ENCODE measurements at places on chromosomes 12 and 14.

DNA sequence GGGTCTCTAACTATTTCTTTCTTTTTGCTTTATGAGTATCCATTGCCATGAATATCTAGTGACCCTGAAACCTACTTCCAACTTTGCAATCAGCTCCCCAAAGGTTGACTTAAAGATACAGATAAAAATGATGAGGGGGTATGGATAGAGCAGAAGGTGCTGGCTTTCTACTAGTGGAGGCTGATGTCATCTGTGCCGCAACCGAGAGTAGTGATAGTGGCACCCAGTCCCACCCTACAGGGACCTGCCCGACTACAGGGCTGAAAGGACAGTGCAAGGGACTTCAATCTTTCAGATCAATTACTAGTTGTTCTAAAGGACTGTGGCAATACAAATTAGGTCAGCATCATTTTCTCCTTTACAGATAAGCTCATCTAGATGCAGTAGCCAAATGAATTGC, 806.0 kb downstream of the VRK1 start:
- no peak for DNase-seq

GRCh38 chr12:104351057-104351983, 47.8 kb downstream of the EID3 start:
- DNase-seq: no peak

DNA sequence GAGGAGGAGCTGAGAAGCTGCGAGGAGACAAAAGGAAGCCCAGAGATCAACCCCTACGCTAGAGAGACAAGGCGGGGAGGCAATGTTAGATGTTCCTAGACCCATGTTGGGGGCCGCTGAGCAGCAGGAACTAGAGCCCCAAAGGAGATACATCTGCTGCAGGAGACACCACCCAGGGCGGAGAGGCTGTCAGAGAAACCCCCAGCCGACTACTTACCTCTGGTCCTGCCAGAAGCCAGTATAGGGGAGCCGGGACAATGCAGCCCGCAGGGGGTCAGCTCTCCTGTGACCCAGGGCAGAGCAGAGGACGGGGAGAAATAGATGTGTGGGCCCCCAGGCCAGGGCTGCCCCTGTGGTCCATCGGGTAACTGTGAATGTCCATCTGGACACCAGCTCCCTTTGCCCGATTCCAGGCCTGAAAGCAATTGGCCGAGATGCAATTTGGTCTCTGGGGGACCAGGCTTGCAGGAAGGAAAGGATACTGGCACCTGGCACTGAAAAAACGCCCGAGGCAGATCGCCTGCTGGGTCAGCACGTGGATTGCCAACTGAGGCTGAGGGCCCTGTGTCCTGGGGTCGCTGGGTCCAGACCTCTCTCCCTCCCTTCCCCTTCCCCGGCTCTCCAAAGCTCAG, 34.9 kb downstream of the SYNE3 start:
- no peak for DNase-seq

DNA sequence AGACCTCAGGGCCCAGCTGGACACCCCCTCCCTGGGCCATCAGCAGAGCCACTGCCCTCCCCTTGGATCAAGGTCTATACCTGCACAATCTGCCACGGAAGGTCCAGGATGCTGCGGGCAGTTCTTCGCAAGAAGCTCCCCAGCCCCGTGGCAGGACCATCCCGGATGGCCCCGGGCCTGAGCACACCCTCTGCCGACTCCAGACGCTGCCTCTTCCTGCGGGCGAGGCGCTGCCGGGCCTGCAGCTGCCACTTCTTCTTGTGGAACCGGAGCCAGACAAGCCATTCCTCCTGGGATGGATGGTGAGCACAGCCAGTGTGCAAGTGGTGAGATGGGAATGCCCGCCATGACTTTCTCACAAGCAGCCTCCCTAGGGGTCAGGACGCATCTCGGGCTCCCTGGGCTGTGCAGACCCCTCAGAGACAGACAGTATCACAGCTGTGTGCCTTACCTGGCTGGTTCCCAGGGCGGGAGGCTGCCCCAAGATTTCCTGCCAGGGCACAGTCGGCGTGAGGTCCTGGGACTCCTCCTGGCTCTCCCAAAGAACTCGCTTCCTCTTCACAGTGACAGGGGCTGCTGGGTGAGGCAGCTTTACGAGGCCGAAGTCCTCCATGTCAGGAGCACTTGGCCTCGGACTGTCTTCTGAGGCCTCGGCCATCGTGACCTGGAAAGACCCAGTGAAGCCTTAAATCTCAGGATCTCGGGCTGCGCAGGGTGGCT, 30.8 kb downstream of the P2RX2 start:
- no peak for DNase-seq

DNA sequence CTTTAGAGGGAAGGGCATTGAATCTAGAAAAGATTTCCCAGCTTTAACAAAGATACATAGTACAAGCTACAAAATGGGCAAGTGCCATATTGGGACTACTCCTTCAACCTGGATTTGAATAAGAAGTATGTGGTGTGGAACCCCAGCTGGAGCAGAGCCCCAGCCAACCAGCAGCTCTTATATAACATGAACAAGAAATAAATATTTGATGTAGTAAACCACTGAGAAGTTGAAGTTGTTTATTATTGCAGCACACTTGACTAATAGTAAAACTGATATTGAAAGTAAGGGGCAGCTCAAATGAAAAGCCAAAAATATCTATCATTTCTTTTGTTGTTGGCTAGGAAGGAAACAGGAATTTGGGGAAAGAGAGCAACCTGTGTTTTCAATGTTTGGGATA, 701.8 kb downstream of the TMTC2 start:
- DNase-seq: no peak

DNA sequence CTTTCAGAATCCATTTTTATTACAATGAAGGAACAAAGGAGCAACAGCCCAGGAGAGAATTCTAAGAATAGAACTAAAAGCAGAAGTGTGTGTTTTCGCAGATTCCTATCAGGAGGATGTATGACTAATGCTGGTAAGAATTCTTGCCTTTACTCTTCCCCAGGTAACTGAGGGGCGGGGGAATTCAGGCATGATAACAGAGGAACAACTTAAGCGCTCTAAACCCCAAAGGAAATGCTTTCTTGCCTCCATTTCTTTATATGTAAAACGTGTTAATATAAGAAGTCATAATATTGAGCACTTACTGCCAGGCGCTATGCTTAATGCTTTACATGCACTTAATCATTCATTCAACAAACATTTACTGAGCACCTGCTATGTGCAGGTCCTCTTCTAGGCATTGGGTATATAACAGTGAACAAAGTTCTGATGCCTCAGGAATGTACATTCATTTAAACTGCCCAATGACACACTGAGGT, 4.5 kb downstream of the HCAR1 start:
- no peak for DNase-seq

DNA sequence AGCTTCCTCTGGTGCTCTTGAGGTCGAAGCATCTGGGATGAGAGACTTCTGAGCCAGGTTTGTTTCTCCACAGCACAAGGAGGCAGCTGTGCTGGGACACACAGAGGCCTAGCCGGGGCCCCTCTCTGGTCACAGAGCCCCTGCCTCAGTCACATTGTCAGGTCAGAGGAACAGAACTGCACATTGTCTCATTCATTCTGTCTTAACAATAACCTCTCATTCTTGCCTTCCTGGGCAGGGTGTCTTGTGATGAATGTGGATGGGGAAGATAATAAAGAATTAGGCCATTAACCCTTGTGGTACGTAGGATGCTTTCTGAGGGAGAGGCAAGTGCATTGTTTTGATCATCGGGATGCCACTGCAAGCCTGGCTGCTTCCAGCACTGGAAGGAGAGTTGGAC, 29.8 kb downstream of the FNTB start:
- DNase-seq: no peak

GRCh38 chr14:95759941-95760340, 46.0 kb upstream of the TCL1A start:
- peak; percentile 13 for DNase-seq

- peak; percentile 68 for DNase-seq
These were observed 982.9 kb upstream of the TMEM132C start for GRCh38 chr12:127284021-127284420.

- no peak for DNase-seq
These were observed 18.8 kb downstream of the ACVRL1 start for GRCh38 chr12:51926064-51926632.

DNA sequence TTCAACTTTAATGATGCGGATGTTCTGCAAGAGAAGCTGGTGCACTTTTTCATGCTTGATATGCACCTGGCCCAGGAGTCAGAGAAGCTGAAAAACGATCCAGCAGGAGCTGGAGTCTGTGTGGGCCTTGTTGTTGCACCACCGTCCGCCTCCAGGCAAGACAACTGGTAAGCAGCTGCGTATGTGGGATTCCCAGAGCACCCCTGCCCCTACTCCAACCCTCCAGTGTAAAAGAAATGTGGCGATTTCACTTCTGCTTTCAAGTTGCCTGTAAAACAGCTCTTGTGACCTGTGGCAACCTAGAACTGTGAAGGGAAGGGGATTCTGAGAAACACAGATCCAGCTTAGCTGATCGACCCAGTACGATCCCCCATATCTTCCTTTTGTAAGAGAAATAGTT, 154.1 kb upstream of the PELI2 start:
- no peak for DNase-seq

DNA sequence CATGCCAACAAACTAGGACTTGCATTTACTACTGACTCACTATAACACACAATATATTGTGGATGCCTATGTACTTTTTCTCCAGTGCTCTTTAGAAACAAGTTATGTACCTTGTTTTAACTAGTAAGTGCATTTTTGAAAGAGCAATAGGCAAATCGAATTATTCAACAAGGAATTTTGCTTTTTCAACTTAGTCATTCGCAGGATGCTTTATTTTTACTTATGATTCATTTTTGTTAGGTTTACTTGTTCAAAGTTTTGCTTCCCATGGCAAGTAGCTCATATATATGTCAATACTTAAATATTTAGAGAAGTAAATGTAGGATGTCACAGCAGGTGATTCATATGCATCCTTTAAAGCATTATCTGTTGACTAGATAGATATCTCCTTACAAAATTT, 149.8 kb downstream of the PELI2 start:
- DNase-seq: peak; percentile 32

DNA sequence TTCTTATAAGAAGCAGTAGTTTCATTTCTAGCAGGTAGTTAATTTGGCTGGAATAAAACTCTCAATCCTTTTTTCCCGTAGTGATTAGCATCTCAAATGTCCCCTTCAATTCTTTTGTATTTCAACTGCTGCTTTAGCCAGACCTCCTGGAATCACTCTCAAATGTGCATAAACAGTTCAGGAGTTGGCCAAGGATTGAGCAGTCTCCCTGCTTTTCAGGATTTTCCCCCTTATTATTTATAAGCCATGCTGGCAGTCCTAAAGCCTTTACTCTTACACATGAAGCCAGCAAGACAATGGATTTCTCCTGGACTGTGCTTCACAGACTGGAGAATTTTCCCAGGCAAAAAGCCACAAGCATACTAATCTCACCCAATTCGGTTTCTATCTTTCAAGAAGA, 950.1 kb downstream of the VRK1 start:
- no peak for DNase-seq

- DNase-seq: peak; percentile 40
These were observed 83.0 kb upstream of the CCDC196 start for GRCh38 chr14:66403183-66403582.

DNA sequence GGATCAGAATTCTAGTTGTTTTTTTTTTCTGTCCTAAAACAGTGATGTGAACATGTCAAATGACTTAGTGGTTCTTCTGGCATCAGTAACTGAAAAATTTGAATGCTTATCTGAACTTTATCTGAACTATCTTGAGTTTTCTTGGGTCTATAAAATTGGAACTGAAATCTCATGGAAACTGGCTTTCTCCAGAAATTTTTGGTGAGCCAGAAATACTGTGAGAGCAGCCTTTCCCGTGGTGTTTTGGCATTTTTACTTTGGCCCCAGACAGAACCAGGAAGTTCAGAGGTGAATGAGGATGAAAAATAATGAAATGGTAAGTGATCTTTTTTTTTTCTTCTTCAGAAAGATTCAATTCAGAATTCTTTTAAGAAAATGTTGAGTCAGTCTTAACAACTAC, 89.5 kb upstream of the CCDC91 start:
- no peak for DNase-seq

GRCh38 chr14:62146030-62146429, 383.8 kb downstream of the SNAPC1 start:
- DNase-seq: no peak

DNA sequence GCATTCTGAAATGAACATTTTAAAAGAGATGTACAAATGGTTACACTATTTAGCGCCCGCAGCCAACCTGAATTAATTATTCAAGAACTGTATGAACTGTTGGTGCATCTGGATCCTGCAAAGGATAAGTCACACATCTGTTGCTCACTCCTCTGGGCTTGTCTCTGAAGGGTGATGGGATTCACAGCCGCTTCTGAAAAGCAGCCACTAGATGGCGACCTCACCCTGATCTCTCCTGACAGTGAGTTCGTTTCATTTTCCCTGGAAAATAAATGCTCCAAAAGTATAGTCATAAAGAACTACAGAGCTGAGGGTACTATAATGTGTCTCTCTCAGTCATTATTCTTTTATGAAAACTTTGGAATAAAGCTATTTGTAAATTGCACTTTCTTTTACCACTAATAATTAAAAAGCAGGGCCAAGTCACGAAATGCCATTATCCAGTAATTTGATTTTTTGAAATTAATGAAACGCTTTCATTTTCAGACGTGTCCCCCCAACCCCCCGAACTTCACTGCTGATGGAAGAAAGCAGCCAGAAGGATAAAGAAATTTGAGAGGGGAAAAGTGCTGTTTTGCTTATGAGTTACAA, 789.6 kb downstream of the NRXN3 start:
- peak; percentile 82 for DNase-seq

- DNase-seq: peak; percentile 30
These were observed 112.0 kb downstream of the SLC15A5 start for GRCh38 chr12:16165506-16165905.

DNA sequence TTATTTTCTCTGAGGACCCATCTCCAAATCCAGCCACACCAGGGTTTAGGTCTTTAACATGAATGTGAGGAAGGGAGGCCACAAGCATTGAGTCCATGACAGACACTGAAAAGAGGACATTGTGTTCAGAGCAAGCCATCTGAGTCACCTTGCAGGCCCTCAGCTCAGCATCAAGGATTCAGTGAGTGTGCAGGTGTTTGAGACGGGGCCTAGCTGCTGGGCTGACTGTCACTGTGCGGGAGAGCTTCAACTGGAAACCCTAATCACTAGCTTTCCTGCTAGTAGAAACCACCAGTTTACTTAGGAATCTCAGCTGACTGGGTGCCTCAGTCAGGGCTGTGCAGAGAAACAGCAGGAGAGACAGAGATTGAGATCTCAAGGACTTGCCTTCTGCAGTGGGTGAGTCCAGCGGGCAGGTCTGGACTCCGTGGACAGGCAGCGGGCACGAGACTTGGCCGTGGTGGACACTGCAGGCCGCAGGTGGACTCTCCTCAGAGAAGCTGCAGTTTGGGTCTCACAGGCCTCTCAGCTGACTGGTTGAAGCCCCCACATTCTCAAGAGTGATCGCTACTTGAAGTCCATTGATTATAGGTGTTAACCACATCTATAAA, 86.1 kb upstream of the DYNC1H1 start:
- DNase-seq: no peak

- DNase-seq: peak; percentile 86
These were observed 249.2 kb upstream of the PWP1 start for GRCh38 chr12:107436376-107436775.

DNA sequence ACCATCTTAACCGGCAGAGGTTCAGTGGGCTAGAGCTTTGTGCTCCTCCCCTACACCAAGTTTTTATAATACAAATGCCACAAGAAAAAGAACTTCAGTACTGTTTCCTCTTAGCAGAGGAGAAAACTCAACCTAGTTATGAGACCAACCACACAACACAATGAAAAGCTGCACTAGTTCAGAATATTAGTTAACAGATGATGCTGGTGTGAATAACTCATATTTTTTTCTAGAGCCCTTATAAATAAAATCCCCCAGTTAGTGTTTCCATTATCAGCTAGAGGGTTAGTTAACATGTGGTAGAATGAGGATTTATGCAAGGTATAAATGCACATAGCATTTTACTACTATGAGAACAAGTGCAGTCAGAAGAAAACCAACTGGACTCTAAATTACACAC, 61.9 kb upstream of the AMN1 start:
- no peak for DNase-seq

GRCh38 chr14:104169699-104170479, 31.5 kb downstream of the KIF26A start:
- no peak for DNase-seq
